ENCODE measurements at places on chromosomes 4 and X.
A peak's percentile ranks its signal among the peaks of the same experiment; 100 is the strongest.

- DNase-seq, result no peak
These were observed 478.7 kb upstream of the GALNTL6 start for GRCh38 chr4:171334549-171334948.

- no peak for DNase-seq
These were observed 13.8 kb downstream of the SLC25A5 start for GRCh38 chrX:119482041-119482440.

GRCh38 chr4:55183926-55184599 lies 58.7 kb upstream of the KDR start:
- DNase-seq, result peak; percentile 26

- no peak for DNase-seq
These were observed 48.5 kb downstream of the KLHL8 start for GRCh38 chr4:87171944-87172343.

DNA sequence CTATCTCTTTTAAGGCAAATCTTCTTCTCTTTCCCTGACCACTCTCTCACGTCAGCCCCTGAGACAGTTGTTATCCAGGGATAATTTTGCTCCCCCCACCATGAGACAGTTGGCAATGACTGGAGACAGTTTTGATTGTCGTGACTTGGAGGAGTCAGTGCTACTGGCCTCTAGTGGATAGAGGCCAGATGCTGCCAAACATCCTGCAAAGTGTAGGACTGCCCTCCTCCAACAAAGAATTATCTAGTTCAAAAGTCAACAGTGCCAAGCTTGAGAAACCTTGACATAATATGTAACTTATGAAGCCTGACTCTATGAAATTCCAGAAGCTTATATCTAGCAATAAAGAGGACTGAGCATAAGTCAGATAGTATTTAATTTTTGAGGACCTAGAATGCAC lies 502.1 kb upstream of the IGFBP7 start:
- no peak for DNase-seq

- DNase-seq, result peak; percentile 24
These were observed 486 bp downstream of the ABLIM2 start for GRCh38 chr4:8157944-8158709.

DNA sequence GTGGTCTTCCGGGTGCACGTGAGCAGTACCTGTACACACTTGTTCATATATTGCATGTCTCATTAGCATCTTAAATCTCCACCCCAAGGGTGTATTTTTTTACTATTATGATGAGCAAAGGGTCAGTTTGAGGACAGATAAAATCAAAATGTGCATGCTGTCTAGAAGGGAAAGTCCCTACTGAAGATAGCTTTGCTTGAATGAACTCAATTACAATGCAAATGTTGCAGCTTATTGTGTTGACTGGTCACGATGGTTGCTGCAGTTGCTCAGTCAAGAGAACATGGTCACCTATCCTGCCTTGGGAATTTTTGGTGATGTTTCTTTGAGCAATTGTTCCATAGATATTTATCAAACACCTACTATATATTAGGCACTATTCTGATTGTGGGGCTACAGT lies 103.8 kb upstream of the MID1IP1 start:
- no peak for DNase-seq

DNA sequence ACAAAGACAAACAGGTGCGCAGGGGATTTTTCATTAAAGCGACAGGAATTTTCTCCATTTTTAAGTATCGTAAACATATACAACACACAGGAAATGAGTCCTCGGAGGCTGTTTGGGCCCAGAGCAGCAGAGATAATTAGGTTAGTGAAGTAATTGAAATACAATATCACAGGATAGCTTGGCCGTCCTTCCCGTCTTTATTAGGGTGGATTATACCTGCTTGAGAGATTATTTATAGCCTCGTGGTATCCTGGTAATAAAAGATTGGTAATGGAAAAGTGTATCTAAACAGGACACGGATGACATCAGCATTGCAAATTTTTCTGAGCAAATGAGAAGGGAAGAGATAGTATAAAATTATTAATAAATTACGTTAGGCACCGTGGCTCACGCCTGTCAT lies 68.2 kb downstream of the CRLF2 start:
- DNase-seq, result no peak

GRCh38 chr4:85398276-85398675 lies 76.7 kb upstream of the ARHGAP24 start:
- DNase-seq, result no peak

- no peak for DNase-seq
These were observed 578.0 kb downstream of the SPRY1 start for GRCh38 chr4:123974386-123975149.

- no peak for DNase-seq
These were observed 8.7 kb upstream of the JADE1 start for GRCh38 chr4:128800701-128801284.

- DNase-seq, result no peak
These were observed 50.0 kb downstream of the SLC39A8 start for GRCh38 chr4:102295153-102295862.

GRCh38 chrX:15512401-15512965 lies 11.9 kb downstream of the BMX start:
- no peak for DNase-seq

DNA sequence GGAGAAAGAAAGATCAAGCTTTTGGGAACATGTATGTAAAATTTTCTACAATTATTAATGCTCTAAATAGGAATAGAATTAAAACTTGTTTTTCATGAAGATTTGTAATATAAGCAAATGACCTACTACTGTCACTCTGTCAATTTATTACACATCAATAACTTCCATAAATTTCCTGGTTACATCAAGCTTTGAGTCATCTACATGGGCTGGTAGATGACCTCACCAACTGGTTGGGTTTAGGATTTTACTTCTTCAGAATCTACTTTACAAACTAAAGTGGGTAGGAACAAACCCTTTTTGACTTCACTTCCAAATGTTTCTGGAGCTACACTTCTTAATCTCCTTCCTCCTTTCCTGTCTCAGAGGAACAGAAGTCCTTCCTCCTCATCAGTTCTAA lies 12.0 kb upstream of the LRAT start:
- no peak for DNase-seq

- no peak for DNase-seq
These were observed 732.5 kb upstream of the AGA start for GRCh38 chr4:178174756-178175155.

DNA sequence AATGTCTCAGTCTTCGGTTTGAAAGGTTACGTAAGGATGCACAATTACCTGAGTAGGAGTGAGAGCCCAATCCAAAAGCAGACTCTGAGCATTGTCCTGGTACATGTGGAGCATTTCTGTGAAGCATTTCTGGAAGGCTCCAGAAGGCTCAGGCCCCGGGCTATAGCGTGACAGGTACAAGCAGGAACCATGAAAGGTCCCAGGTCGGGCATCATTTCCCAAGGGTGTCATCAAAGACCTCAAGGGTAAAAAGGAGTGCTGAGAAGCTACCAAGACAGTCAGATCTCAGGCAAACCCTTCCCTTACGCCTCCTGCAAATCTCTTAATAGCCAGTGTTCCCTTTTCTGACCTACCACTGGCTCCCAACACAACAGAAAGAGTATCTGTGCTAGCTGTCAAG lies 30.8 kb downstream of the GPC4 start:
- DNase-seq, result no peak

DNA sequence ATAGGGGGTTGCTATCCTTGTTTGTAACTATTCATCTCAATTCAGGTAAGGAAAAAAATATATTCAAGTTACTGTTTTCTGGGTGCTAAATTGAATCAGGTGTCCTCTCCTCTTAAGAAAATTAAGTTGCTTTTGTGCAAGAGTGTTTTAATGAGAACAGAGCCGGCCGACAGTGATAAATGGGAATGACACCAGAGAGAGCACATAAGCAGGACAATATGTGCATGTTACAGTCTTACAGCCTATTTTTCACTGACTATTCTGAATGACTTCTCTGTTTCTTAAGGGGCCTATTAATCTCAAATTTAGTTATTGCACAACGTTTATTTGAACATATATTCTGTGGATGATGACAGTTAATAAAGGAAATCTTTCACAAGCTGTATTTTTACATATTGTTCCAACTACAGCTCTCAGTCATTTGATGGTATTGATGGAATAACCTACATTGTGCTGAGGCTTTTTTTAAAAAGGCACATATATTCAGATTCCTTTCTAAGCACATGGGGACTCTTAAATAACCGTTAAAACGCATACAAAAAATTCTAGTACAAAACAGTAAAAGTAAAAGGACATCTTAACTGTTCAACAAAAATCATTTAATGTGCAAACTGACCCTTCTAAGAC lies 68.4 kb downstream of the SLC10A7 start:
- no peak for DNase-seq

- no peak for DNase-seq
These were observed 384.5 kb downstream of the GRXCR1 start for GRCh38 chr4:43277003-43277402.

- DNase-seq, result no peak
These were observed 50.9 kb downstream of the MFAP3L start for GRCh38 chr4:169975131-169975837.

GRCh38 chr4:32462944-32463343 lies 1742.8 kb downstream of the PCDH7 start:
- peak; percentile 23 for DNase-seq

DNA sequence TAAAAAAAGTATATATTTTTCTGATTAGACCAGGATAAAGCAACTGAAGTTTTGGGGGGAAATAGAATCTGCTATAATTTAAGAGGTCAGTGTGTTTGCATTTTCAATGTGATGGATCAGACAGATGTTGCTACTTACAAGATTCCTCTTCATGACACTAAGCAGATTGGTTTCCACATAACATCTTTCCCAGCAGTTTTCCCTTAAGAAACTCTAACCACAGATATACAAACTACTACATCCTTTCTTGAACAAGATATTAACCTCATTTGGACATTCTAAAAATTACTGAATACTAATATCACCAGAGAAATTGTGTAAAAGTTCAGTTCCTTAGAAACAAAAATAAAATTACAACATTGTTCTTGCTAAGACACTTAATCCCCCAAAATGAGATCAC lies 106.7 kb upstream of the GUCY1A1 start:
- no peak for DNase-seq

GRCh38 chr4:126790633-126791032 lies 842.1 kb upstream of the INTU start:
- no peak for DNase-seq

DNA sequence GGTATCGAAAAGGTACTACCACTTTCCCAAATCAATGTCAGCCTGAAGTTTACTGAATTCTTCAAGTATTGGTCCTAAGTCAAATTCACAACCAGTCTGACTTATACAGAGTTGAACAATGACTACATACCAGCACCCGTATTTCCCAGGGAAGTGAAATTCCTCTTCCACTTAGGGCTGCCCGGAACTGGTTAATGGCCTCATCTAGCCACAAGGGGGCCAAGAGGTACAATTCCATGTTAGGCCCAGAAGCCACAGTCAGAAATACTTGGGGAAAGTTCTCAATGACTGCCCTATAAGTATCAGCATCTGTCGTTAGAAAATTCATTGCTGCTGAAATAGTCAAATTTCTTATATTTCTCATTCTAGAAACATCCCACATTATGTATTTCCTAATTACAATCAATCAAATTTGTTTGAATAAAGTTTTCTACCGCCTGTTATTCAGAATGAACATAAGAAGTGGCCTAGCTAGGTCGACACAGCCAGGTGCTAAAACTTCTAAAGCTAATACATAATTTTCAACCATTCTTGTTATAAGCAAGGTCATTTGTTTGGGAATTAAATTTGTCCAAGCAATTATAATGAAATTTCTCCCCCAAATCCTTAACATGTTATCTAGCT lies 5.6 kb upstream of the PCDH7 start:
- peak; percentile 70 for DNase-seq

- no peak for DNase-seq
These were observed 6.9 kb upstream of the CXCL1 start for GRCh38 chr4:73862322-73862721.

DNA sequence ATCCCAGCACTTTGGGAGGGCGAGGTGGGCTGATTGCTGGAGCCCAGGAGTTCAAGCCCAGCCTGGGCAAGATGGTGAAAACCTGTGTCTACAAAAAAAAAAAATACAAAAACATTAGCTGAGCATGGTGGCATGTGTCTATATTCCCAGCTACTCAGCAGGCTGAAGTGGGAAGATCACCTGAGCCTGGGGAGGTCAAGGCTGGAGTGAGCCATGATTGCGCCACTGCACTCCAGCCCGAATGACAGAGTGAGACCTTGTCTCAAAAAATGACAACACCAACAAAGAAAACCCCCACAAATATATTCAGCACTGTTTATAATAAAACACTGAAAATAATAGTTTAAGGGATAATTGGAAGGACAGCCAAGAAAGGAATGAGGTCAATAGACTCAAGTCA lies 3.6 kb upstream of the ELOVL6 start:
- DNase-seq, result no peak

DNA sequence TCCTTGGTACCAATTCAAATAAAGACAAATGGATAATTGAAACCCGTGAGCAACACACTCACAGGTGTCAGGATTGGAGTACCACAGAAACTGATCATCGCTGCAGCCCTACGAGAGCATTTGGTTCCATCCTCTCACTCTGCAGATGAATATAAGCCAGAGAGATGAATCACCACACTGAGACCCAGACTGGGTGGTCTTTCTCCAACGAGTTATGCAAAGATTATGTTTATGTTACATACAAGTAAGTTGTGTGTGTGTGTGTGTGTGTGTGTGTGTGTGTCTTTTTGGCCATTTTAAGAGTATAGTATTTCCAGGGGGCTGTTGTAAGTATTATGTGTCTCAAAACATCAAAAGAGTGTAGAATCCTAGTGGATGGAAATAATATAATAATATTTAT lies 329.5 kb upstream of the ZFP42 start:
- no peak for DNase-seq

GRCh38 chr4:17173300-17173699 lies 274.9 kb upstream of the LDB2 start:
- peak; percentile 47 for DNase-seq

- DNase-seq, result no peak
These were observed 171.7 kb downstream of the SHROOM3 start for GRCh38 chr4:76606645-76607265.

- DNase-seq, result no peak
These were observed 14.6 kb downstream of the SH3RF1 start for GRCh38 chr4:169256101-169256612.

- DNase-seq, result no peak
These were observed 31.8 kb upstream of the MAGEA4 start for GRCh38 chrX:151880895-151881294.

DNA sequence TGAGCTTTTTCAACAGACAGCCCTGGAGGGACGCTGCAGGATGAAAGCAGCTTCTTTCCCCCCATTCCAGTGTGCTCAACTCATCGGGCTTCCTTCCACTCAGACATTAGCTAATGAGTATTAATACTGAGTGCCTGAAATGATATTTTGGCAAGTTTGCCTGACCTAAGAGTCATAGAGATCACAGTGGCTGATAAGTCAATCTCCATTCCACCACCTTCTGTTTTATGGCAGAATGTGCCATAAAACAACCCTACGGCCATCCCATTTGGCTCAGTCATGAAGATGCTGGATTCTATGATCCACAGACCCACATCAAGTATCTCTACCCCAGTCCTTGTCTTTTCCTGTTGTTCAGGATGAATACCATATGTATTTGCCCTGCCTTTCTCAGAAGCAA lies 48.3 kb upstream of the MAB21L2 start:
- DNase-seq, result no peak

All from WTC11 (cell line).